Right hindlimb (tissue), 1 donor: ENCODE measurements at places on chromosomes 7 and 10.

- no peak for DNase-seq
Measured at GRCh38 chr7:31934551-31934950, 135.7 kb downstream of the PDE1C start.

DNA sequence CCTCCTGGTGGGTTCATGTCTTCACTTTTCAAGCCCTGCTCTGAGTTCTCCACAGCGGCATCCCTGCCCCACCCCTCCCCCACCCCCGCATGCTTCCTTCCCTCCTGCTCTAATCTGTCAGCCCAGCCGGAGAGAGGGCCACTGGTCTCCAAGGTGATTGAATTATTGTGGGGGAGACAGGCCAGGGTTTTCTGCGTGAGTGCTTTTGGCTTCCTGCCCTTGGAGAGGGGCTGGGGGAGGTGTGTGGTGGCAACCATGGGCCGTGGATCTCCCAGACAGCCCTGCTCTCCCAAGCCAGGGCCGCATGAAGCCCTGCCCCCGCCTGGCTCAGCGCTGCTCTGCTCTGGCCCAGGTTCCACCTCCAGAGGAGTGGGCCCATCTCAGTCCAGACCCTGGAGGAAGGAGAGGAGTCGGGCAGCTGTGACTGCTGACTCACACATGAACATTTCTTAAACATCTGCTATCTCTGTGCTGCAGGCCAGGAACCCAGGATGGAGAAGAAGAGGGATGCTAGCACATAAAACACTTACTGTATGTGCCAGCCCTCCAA lies 109.9 kb downstream of the ZMIZ1 start:
- peak; percentile 88 for DNase-seq

- DNase-seq, result no peak
Measured at GRCh38 chr10:103280506-103280905, 3.6 kb downstream of the INA start.

- DNase-seq, result peak; percentile 74
Measured at GRCh38 chr7:42262964-42263363, 26.0 kb upstream of the GLI3 start.

DNA sequence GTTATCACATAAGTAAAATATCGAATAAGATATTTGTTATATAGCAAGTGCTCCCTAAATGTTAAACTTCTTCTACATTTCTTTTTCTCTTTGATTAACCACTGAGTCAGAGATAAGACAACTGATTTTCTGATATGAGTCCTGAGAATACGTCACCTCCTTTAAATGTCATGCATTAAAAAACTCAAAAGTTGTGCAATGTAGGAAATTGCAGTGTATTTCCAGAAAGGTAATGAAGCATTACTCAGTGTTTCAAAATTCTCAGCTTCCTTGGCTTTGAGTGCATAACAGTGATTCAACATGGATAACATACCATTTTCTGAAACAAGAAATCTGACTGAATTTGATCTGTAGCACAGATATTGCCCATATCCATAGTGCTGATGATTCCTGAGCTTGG lies 155.8 kb downstream of the BMPER start:
- DNase-seq, result no peak

GRCh38 chr7:44333911-44334733 lies 8.7 kb upstream of the CAMK2B start:
- DNase-seq, result no peak

GRCh38 chr10:89241486-89242344 lies 9.9 kb downstream of the LIPA start:
- no peak for DNase-seq

- peak; percentile 49 for DNase-seq
Measured at GRCh38 chr7:28348636-28349035, 63.7 kb upstream of the CREB5 start.

DNA sequence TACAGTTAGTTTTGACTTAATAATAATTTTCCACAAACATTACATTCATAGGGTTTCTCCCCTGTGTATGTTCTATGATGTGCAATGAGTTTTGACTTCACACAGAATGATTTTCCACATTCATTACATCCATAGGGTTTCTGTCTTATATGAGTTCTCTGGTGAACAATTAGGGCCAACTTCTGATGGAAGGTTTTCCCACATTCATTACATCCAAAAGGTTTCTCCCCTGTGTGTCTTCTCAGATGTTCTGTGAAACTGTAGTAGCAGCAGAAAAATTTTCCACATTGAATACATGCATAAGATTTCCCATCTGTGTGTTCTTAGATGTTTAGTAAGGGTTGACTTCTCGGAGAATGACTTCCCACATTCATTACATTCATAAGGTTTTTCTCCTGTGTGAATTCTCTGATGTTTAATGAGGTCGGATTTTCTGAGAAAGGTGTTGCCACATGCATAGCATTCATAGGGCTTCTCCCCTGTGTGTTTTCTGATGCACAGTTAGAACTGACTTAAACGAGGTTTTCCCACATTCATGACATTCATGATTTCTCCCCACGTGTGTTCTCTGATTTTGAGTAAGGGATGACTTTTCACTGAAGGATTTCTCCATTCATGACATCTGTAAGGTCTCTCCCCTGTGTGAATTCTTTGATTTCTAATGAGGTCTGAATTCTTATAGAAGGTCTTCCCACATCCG lies 118.5 kb downstream of the ZNF33B start:
- no peak for DNase-seq

DNA sequence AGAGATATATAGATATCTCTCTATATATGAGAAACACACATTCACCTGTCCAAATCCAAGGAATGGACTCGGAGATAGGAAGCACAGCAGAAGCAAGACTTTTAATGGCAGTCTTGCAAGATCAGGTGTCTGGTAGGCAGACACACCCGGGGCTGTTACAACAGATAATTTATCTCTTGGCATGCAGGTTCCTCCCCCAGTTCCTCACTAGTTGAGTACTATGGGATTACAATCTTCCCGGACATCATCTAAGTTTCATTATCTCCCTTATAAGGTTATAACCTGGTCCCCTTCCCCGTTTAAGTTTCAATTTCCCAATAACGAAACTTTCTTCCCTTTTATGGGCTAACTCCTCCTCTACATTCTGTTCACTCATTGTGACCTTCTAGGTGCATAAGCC lies 399.3 kb downstream of the PPP1R3A start:
- no peak for DNase-seq

GRCh38 chr7:78159545-78159944 lies 361.0 kb downstream of the PHTF2 start:
- DNase-seq, result no peak

GRCh38 chr7:95375591-95376257 lies 20.5 kb downstream of the PON3 start:
- no peak for DNase-seq

GRCh38 chr10:77004917-77005564 lies 632.6 kb downstream of the KCNMA1 start:
- DNase-seq, result peak; percentile 35

DNA sequence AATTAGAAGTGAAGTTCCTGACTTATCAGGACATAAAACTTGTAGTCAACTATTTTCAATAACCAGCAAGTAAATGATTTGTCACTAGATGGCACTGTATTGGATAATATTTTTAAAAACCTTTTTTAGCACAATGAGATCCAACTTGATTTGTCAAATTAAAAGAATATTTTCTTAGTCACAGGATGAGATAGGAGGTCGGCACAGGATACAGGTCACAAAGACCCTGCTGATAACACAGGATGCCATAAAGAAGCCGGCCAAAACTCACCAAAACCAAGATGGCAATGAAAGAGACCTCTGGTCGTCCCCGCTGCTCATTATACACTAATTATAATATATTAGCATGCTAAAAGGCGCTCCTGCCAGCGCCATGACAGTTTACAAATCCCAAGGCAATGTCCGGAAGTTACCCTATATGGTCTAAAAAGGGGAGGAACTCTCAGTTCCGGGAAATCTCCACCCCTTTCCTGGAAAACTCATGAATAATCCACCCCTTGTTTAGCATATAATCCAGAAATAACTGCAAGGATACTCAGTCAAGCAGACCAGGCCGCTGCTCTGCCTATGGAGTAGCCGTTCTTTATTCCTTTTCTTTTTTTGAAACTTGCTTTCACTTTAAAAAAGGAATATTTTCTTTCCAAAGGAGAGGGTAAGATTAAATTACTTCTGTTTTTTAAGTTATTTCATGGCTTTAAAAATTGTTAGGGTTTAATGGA lies 255.7 kb upstream of the MKLN1 start:
- peak; percentile 21 for DNase-seq

DNA sequence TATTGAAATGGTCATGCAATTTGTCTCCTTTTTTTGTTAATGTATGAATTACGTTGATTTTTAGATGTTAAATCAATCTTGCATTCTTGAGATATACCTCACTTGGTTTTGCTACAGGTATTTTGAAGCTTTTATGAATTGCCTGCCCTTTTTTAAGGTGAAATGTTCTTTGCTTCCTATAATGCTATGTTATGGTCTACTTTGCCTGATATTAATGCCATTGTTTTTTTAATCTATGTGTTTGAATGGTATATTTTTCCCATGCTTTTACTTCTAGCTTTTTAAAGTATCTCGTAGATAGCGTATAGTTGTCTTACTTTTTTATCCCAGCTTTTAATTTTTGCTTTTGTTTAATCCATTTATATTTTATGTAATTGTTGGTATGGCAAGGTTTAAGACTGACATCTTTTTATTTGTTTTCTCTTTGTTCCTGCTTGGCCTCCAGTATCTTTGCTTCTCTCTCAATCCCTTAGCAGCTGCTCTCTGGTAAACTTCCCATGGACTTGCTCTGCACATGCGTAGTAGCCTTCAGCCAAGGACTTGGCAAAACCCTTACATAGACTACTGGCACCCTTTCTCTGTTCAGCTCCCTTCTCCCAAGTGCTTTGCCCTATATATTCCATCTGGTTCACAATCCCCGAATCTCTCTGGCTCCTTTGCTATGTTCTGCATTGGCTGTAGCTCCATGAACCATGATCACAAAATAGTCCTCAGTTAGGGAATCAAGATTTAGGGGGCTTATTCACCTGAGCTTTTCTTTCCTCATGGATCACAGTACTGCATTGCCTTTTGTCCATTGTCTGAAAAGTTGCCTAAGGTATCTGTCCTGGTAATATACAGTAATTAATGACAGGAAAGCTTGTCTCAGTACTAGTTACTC lies 8.4 kb downstream of the TRIM24 start:
- DNase-seq, result peak; percentile 41

- no peak for DNase-seq
Measured at GRCh38 chr7:18667466-18667865, 171.9 kb downstream of the HDAC9 start.

GRCh38 chr10:112842832-112843360 lies 107.2 kb upstream of the TCF7L2 start:
- DNase-seq, result no peak

- no peak for DNase-seq
Measured at GRCh38 chr7:45702751-45703150, 128.6 kb downstream of the ADCY1 start.

DNA sequence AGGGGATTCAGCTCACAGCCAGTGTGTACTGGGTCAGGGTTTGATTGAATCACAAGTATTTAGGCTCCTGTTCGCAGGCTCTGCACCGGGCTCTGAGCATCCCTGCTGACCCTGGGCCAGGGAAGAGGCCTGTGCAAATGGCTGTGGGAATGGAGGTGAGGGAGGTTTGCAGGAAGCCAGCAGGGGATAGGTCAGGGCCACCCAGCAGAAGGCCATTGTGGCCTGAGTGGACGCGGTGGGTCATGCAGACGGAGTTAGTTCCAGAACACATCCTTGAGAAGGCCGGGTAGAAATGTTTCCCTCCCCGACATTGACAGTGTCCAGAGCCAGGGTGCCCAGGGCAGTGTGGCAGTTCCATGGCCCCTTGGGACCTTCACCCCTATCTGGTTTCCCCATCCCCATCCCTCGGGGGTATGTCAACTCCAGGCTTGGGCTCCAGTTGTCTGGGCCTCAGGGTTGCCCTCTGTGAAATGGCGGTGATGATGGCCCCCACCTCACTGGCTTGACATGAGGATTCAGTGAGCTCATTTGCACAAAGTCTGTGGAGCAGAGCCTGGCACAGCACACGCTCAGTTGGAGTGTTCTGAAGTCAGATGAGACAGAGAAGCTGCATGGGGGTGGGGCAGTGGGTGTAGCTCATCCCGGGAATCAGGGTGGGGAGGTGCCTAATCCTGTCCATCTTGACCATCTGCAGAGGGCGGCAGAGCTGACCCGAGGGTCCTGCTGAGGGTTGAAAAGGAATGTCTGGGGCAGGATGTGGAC lies 107.6 kb downstream of the ADCY1 start:
- DNase-seq, result no peak

GRCh38 chr10:117477211-117477947 lies 65.2 kb upstream of the EMX2 start:
- DNase-seq, result peak; percentile 46

- DNase-seq, result no peak
Measured at GRCh38 chr10:31072451-31072850, 40.8 kb upstream of the ZNF438 start.

DNA sequence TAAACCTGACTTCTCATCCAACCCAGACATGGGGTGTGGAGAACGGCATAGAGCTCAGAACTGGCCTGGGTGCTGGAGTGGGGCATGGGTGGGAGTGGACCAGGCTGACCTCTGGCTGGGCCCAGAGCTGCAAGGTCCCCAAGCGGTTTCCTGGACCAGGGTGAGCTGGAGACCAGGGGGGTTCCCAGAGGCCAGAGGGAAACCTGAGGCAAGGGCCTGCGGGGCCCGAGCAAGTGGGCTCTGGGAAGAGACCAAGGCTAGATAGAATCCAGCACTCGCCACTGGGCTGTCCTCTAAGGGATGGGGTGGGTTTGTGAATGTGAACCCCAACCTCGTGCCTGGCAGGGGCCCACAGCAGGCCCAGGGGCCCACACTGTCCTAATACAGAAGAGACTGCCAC lies 39.4 kb upstream of the RET start:
- no peak for DNase-seq

DNA sequence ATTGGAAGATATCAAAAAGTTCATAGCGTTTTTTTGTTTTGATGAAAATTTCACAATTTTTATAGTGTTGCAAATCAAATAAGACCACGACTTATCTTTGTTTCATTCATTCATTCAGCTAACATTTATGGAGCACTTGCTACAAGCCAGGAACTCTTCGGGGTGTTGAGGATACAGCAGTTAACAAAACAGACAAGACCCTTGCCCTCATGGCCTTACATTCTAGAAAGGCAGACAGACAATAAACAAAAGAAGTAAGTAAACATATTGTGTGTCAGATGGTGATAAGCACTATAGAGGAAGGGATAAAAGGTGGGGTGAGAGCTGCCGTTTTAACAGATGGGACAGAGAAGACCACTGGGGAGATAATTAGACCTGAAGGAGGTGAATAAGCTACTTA lies 41.6 kb upstream of the GSAP start:
- DNase-seq, result no peak

GRCh38 chr10:30093303-30093950 lies 34.0 kb upstream of the JCAD start:
- no peak for DNase-seq

GRCh38 chr10:129932182-129932581 lies 31.9 kb downstream of the EBF3 start:
- DNase-seq, result no peak

GRCh38 chr7:119984247-119984646 lies 288.7 kb upstream of the KCND2 start:
- no peak for DNase-seq

GRCh38 chr7:130372402-130373165 lies 7.7 kb upstream of the CPA1 start:
- no peak for DNase-seq

GRCh38 chr10:128150561-128150960 lies 24.3 kb upstream of the MKI67 start:
- no peak for DNase-seq
